ENCODE measurements at places on chromosomes 1 and 21.

DNA sequence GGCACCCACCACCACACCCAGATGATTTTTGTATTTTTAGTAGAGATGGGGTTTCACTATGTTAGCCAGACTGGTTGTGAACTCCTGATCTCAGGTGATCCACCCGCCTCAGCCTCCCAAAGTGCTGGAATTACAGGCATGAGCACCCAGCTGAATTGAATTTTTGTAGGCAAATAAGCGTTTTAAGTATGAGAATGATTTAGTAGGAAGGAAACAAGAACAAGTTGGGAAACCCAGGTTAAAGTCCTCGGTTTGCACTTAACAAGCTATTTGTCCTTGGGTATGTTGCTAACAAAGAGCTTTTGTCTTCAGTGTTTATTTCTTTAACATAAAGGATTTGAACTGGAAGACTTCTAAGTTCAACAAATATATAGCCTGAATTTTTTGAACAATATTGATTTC, 23.9 kb downstream of the BTF3L4 start:
- DNase-seq: no peak

DNA sequence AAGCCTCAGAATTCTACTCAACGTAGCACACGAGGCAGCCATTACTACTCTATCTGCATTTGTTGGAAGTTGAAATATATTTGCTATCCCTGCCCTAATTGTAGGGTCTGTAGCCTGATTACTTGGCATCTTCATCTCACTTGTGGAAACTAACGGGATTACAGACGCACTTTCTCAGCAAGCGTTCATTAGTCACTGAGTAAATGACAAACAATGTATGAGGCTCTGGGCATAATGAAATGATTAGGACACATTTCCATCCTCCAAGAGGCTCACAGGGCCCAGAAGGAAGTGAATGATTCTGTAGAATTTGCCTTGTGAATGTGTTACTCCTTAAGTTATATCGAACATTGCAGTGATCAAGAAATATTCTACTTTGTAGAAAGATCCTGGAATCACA, 78.1 kb downstream of the KIF26B start:
- DNase-seq: no peak

- DNase-seq: no peak
Observed at GRCh38 chr21:42465803-42466127, 30.3 kb downstream of the RSPH1 start.

DNA sequence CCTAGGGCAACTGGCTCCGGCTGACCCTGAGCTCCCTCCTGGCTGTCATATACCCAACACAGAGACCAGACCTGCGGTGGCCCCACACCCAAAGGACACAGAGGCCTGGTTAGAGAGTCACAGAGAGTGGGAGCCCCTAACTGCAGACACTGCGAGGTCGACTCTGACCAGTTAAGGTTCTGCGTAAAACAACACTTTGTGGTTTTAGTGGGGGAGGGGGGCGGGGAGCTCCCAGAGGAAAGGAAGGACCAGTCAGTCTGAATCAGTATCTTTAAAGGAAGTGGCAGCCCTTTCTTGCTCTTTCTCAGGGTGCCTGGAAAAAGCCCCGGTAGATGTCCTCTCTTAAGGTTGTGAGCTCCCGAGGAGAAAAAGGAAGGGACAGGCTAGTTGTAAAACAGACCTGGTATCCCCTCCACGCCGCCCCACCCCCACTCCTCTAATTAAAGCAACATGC, 2.4 kb downstream of the SSBP3 start:
- no peak for DNase-seq

DNA sequence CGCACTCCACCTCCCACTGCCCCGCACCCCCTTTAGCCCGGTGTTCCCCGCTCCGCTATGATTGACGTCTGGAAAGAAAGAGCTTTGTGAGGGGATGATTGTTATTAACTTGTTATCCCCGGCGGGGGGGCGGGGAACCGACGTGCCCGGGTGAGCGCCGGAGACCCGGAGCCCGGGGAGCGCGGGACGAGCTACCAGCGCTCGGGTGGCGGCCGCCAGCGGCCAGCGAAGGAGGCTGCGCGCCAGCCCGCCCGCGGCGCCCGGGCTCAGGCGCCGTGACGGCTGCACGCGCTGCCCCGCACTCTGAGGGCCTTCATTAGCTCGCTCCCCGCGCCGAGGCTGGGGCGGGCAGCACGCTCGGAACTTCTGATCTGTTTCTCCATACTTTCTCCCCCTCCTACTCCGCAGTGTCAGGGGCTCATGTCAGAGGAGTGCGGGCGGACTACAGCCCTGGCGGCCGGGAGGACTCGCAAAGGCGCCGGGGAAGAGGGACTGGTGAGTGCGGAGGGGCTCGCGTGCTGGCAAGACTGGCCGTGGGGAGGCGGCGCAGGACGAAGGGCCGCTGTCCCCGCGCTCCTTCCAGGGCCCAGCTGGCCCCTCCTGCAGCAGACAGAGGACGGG, 2.1 kb downstream of the LHX8 start:
- DNase-seq: no peak

GRCh38 chr1:18635891-18636595, 5.4 kb downstream of the PAX7 start:
- DNase-seq: no peak

DNA sequence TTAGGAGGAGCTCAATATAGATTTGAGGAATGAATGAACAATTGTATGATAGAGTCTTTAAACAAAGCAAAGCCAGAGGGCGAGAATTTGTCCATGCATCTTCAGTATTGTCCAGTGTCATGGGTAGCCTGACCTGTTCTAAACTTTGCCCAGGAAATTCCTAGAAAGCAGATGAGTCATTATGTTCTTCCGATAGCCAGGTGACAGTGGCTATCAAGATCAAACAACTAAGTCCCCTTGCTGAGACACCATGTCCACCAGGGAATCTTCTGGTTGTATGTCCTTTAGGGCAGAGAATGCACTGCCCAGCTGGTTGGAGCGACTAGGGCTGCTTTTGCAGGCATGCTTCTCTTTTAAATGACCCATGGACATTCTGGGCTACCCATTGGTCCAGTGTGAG, 1.8 kb upstream of the SLC26A9 start:
- no peak for DNase-seq

DNA sequence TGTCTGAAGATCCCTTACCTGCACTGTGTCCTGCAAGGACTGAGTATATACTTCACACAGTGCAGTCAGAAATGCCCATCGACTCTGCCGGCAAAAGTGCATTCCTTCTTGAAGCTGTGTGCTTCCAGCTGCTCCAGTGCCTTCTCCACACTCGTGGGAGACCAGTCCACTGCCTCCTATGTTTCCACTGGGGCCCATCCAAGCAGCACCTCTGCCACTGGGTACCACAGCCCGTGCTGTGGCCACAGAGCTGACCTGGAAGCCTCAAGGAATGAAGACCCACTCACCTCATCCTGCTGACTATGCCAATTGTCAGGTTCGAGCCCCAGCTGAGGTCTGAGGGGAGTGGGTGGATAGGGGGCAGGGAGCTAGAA, 108.1 kb downstream of the GDAP2 start:
- DNase-seq: no peak

DNA sequence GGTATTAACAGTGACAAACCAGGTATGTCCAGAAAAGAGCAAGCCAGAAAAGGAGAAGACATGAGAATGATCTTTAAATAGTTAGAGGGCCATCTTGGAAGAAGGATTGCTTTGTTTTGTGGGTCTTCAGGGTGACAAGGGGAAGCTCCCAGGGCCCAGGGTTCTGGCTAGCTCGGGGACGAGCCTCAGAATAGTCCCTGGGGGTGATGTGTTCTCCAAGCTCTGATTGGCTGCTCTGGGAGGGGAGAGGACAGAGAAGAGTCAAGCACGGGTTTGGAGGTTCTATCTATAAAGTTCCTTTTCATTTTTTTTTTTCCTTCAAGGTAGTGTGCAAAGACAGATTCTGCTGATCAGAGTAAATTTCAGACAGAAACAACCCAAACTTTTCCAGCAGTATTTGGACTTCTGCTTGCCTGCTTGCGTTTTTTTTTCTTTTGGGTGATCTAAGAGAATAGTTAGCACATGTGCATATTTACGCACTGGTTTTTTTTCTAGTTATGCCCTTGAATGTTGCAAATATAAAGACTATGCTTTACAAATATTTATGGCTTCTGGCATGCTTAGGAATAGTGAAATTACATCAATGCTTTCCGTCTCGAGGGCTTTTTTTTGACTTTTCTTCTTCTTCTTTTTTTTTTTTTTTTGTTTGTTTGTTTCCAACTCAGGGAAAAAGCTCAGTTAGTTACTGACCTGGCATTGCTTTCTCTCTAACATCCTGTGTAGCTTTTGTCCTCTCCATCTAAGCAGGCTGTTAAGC, 59.7 kb downstream of the ROR1 start:
- DNase-seq: no peak

GRCh38 chr1:27863538-27863915, 8.8 kb upstream of the THEMIS2 start:
- DNase-seq: no peak

- DNase-seq: no peak
Observed at GRCh38 chr1:85394130-85394529, 70.8 kb downstream of the DDAH1 start.

- no peak for DNase-seq
Observed at GRCh38 chr1:171730052-171730451, 11.8 kb downstream of the VAMP4 start.

DNA sequence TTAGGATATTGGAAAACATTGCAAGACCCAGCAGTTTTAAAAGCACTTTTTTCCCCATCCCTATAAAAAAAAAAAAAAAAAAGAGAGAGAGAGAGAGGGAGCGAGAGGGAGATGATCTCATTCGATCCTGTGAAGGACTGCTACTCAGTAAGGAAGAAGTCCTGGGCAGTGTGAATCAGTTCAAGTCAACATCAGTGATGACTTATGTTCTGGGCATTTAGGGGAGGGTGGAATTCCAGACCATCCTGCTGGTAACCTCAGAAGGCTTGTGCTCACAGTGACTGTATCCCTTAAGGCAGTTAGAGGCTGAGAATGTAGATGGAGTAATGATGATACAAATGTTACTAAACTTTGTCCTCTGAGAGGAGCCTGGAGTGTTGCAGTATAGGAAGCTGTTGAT, 151.4 kb downstream of the TGFB2 start:
- DNase-seq: no peak

DNA sequence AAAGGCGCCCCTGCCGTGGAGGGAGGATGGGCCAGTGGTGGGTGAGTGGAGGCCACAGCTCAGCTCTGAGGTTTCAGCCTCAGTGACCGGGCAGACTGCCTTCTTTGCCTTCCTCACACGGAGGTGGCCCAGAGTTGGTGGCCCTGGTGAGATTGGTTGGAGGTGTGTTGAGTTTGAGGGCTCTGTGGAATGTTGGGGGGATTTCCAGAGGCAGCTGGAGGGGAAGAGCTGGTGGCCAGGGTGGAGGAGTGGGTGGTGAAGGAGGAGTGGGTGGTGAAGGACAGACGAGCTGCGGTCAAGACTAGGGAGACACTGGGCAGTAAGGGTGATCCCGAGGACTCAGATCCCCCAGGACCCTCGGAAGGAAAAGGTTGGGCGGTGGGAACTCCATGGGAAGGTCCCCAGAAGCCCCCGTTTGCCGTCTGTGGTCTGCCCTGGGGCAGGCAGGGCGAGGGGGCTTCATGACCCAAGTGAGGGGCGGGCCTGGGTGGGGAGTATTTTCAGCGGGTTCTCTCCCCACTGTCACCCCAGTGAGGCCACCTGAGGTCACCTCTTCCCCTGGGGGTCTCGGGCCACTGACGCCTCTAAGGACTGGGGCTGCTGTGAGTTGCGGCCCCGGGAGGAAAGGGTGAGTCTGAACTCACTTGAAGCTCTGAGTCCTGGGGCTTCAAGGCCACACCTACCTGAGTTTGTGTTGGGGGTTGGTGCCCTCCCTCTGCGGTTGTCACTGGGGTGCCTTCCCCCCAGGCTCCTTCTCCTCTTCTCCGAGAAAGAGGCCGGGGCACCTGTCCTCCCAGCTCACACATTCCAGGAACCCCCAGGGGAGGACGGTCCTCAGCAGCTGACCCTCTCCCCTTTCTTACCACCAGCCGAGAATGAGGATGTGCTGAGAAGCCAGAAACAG, 22.7 kb upstream of the PIK3CD start:
- DNase-seq: no peak

- no peak for DNase-seq
Observed at GRCh38 chr1:26677306-26678115, 18.3 kb upstream of the ARID1A start.

DNA sequence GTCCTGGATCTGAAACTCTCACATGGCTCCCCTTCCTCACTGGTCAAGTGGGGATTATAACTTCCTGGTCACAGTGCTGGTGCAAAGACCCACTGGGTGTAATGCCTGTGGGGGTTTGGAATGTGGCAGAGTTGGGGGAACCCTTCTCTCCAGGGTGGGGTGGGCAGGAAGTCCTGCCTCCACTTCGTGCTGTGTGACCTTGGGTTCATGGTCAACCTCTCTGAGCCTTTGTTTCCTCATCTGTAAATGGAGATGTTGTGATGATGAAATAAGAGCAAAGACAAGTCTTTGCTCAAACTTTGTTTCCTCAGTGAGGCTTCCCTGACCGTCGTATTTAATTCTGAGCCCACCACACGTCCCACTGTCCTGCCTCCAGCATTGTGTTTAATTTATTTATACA, 564.7 kb downstream of the PTPRU start:
- DNase-seq: no peak

DNA sequence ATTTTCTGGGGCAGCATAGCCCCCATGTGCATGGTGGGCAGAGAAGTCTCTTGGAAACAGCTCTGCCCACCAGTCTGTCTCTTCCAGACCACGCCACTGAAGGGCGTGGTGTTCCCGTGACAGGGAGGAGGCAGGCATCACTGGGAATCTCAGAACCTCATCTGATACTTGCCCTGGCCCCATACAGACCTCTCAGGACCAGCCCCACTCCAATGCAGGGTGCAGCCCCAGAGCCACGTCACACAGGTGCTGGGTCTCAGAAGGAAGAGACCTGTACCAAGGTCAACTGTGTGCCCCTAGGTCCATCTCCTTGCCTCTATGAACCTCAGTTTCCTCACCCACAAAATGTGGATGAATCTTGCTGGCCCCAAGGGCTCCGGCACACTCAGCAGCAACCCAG, 7.3 kb downstream of the RAP1GAP start:
- DNase-seq: no peak

GRCh38 chr1:183051546-183051945, 28.3 kb downstream of the LAMC1 start:
- no peak for DNase-seq

- DNase-seq: no peak
Observed at GRCh38 chr1:213067352-213067751, 16.3 kb downstream of the RPS6KC1 start.

GRCh38 chr1:219812491-219813203, 115.7 kb downstream of the SLC30A10 start:
- DNase-seq: peak; percentile 42

DNA sequence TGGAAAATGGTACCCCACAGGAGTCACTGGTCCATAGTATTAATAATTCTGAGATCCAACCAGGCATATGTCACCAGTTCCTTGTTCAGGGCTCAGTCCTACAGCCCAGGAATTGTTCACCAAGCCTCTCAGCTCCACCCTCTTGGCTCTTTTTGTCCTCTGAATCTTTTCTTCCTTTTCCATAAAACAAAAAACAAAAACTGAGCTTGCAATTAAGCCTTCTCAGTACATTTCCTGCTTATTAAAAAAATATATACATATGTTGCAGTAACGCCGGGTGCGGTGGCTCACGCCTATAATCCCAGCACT, 23.4 kb upstream of the KIF1B start:
- no peak for DNase-seq

GRCh38 chr1:193060938-193061337, 1.5 kb downstream of the RO60 start:
- DNase-seq: no peak
